ENCODE measurements at places on chromosomes 13 and 19.

DNA sequence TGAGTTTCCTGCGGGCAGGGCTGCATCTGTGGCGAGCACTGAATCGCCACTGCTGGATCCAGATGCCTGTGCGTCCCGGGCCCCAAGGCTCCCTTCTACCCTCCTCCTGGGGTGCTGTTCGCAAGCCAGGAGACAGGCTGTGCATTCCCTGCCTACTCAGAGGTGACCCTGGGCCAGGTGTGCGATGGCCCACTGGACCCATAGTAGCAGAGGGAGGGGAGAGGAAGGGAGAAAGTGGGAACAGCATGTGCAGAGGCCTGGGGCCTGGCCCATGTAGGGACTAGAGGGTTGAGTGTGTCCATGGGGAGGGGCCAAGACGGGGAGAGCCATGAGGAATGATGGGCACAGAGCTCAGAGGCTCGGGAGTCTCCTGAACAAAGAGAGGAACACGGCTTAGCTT is 27.3 kb downstream of the CARM1 start:
- DNase-seq, result no peak

GRCh38 chr19:54352041-54352440 is 12.7 kb downstream of the LAIR1 start:
- DNase-seq, result no peak

DNA sequence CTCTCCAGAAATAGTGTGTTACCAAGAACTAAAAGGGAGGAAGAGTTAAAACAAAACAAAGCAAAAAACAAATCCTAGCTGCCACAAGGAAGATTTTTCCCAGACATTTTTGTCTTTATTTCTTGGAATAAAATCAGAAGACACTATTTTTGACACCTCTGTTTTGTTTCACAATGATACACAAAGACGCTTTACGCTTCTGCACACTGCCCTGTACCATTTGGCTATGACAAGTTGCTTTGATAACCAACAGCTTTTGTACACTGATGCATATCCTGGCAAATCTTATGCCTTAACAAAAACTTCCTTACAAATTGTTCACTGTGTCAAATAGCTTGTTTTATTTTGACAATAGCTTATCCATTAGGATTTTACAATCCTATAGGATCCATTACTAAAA is 103.5 kb upstream of the RAP2A start:
- no peak for DNase-seq

GRCh38 chr19:19006213-19006612 is 27.1 kb downstream of the SUGP2 start:
- DNase-seq, result no peak

DNA sequence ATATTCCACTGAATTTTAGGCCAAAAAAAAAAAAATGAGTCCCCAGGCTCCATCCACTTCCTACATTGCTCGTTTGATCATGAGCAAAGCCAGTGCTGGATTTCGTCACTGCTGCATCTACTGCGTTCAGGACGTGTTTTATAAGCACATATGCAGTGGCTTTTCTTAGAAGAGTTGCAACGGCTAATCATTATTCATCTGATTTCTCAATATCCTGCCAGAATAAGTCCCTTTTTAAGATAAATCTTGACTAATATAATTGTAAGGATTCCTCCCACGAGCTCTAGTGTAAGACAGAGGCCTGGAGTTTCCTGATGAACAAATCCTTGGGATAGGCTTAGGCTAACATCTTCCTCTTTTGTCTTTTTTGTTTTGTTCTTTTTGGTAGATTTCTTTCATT is 19.5 kb downstream of the FAM124A start:
- no peak for DNase-seq

GRCh38 chr19:31461814-31462539 is 112.7 kb upstream of the TSHZ3 start:
- no peak for DNase-seq

DNA sequence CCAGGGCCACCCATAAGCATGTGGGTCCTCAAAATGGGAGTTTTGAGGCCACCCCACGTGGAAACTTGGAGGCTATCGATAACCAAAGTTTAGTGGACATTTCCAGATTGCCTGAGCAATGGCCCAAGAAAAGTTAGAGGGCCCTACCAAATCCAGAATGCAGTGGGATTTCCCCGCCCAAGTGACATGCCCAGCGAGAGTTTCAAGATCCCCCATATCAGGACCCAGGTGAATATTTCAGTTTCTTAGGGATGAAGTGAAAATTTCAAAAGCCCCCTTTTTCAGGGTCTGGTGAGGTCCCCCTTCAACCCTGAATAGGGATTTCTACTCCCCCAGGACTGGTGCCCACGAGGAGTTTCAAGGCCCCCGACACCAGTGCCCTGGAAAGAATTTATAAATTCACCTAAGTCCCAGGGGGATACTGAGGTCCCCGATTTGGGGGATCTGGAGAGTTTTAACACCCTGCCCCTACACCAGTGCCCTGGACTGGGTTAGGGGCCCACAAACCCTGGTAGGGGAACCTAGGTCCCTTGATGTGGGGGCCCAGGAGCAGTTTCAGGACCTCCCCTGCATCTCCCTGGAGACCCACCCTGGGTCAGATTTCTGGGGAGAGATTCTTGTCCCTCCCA is 695 bp downstream of the BST2 start:
- no peak for DNase-seq

DNA sequence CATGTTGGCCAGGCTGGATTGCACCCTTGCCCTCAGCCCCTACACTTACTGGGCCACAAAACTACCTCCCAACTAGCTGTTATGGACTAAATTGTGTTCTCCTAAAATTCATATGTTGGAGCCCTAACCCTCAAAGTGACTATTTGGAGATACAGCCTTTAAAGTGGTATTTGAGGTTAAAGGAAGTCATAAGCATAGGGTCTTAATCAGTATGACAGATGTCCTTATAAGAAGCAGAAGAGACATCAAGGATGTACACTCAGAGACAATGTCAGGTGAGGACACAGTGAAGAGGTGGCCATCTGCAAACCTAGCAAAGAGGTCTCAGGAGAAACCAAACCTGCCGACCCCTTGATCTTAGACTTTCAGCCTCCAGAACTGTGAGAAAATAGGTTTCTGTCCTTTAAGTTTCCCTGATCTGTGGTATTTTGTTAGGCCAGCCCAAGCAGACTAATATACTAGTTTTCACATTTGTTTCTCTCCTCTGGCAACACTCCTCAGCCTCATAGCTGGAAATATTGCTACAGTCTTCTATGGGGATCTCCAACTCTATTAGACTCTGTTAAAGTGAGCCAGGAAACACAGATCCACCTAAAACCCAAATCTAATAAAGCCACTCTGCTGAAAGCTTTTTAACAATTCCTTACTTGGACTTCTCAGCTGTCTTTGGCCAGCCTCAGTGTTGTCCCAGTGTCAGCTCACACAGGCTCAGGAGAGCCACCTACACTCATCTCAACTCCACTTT is 256.5 kb downstream of the TBC1D4 start:
- no peak for DNase-seq

- no peak for DNase-seq
Observed at GRCh38 chr13:19155321-19155861, 26.2 kb downstream of the TUBA3C start.

- DNase-seq, result no peak
Observed at GRCh38 chr19:46927106-46927505, 66.3 kb downstream of the ARHGAP35 start.

- DNase-seq, result peak; percentile 75
Observed at GRCh38 chr19:55580628-55581144, at the start of gene ZNF579. Gene ZNF579 (minus strand): TSS chr19:55580848. CDS start chr19:55579639, 1,209 bp downstream.

DNA sequence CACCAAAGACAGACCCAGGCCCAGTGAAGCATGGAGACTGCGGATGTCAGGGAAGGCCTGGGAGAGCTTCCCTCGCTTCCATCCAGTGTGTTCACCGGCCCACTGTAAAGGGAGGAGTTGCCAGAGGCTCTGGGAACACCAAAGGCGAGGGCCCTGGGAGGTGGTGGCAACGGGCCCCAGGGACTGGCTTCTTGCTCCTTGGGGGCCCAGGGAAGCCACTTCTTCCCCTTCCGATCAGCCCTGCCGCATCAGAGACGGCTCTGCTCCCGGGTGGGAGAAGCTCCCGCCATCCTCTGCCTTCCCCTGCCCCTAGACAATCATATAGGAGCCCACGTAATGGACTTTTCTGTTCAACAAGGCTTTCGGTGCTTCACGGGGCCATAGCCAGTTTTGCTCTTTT is 83.4 kb upstream of the GPR183 start:
- no peak for DNase-seq

- no peak for DNase-seq
Observed at GRCh38 chr19:1392939-1393530, 8.3 kb downstream of the GAMT start.

- no peak for DNase-seq
Observed at GRCh38 chr13:100517728-100518127, 70.9 kb downstream of the GGACT start.

- DNase-seq, result peak; percentile 21
Observed at GRCh38 chr19:18995804-18996241, 37.5 kb downstream of the SUGP2 start.

DNA sequence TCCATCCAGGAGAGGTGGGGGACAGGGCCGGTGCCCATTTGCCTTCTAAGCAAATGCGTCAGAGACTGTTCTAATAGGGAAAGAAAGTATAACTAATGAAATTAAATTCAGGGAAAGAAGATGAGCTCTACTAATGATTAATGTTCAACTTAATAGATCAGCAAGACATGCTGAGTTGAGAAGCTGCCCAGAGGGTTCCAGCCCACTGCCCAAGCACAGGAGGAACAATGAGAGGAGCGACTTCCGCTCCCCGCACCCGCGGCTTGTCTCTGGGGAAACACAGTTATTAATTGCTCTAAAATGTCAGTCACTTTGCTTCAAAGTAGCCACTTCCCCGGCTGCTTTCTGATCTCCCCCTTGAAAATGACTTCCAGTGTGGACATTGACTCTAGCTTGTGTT is 331.3 kb downstream of the UQCRFS1 start:
- DNase-seq, result no peak

DNA sequence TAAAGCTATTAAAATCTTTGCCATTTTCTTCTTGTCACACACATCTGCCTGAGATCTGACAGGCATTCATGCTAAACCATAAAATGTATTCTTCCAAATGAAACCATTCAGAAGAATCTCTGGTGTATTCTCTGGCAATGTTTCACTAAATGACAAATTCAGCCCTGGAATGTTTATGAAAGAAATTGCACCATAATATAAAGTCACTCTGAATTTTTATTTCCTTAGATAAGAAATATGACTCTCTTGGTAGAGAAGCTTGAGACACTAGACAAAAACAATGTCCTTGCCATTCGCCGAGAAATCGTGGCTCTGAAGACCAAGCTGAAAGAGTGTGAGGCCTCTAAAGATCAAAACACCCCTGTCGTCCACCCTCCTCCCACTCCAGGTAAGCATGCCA is 14.3 kb downstream of the OLFM4 start:
- no peak for DNase-seq

GRCh38 chr13:86269511-86269910 is 470.3 kb upstream of the SLITRK6 start:
- no peak for DNase-seq

DNA sequence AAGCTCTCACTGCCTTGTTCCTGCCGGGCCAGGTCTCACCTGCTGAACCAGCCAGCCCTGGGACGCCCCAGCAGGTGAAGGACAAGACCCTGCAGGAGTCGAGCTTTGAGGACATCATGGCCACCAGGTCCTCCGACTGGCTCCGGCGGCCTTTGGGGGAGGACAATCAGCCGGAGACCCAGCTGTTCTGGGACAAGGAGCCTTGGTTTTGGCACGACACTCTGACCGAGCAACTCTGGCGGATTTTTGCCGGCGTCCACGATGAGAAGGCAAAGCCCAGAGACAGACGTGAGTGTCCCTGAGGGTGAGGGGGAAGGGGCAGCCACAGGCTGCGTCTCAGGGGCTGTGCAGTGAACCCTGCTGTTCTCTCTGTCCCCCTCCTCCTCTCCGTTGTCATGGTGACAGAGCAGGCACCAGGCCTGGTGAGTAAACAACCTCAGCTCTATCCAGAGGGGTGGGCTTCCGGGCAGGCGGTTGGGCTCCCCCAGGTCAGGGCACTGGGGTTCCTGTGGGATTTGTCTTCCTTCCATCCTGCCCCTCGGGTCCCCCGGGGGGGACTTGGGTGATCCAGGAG is 9.7 kb downstream of the TLE6 start:
- DNase-seq, result no peak

DNA sequence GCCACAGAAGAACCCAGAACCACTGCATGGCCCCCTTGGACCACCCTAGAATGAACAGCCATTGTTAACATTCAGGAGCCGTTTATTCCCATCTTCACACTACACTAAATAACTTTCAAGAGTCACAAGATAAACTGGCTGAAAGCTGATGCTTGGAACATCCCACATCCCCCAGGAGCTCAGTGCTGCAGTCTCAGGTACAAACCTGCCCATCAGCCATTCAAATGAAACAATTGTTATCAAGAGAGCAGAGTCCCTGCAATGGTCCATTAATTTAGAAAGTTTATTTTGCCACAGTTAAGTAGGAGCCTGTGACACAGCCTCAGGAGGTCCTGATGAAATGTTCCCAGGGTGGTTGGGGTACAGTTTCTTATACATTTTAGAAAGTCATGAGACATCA is 123.8 kb upstream of the ZNF91 start:
- no peak for DNase-seq

DNA sequence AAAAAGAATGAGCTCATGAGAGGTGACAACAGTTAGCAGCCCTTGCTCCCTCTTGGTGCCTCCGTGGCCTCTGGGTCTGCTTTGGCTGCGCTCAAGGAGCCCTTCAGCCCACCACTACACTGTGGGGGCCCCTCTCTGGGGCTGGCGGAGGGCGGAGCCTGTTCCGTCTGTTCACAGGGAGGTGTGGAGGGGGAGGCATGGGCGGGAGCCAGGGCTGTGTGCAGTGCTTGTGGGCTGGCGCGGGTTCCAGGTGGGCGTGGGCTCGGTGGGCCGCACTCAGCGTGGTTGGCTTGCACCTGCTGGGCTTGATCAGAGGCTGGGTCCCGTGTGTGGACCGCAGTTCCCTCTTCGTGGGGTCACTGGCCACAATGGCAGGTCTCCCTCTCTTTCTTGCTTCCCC is 953.4 kb upstream of the PRR20A start:
- no peak for DNase-seq

DNA sequence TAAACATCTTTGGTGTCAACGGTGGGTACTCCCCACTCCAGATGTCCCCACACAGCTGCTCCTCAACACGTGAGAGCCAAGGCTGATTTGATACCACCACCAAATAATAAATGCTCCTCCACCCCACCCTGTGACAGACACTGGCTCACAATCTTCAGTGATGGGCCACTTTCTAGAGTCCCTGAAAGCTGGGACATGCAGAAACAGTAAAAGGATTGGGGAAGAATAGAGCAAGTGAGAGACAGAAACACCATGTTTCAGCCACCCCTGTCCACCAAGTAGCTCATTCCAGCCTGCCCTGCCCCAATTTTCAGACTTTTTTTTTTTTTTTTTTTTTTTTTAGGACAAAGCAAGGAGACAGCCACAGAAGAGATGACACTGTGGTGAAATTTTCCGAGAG is 1.6 kb downstream of the SLC46A3 start:
- no peak for DNase-seq
